ENCODE measurements at places on chromosomes 13 and 19.

GRCh38 chr13:37869756-37870488 is at the start of gene TRPC4:
TRPC4 (minus strand) TSS chr13:37869772; CDS start chr13:37783333, 86,439 bp downstream.
- no peak for DNase-seq

- DNase-seq, result no peak
Observed at GRCh38 chr19:31354799-31355664, 5.8 kb upstream of the TSHZ3 start.

- DNase-seq, result no peak
Observed at GRCh38 chr13:104871456-104871855, 1664.0 kb downstream of the EFNB2 start.

GRCh38 chr19:14031719-14032480 is at the start of gene IL27RA:
IL27RA (plus strand) TSS chr19:14031762; CDS start chr19:14031873, 111 bp downstream.
- no peak for DNase-seq

- no peak for DNase-seq
Observed at GRCh38 chr13:111974341-111974640, 92.7 kb upstream of the SOX1 start.

DNA sequence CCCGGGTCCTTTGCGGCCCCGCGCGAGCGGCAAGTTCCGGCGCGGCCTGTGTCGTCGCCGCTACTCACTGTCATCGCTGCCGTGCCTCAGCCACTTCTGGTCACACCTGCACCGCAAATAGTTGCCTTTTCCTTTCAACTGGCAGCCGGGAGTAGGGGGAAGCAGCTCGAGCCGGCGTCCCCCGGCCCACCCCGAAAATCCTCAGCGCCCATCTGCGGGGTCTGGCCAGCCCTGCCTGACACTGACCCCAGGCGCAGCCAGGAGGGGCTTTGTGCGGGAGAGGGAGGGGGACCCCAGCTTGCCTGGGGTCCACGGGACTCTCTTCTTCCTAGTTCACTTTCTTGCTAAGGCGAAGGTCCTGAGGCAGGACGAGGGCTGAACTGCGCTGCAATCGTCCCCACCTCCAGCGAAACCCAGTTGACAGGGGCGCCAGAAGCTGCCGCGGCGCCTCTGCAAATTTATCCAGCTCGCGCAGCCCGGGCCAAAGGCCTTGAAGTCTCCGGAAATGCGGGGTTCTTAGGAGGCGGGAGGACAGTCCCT is 1.7 kb downstream of the PDX1 start:
- no peak for DNase-seq

GRCh38 chr19:54149021-54149812 is 10.3 kb downstream of the LENG1 start:
- DNase-seq, result no peak

- DNase-seq, result no peak
Observed at GRCh38 chr13:25447396-25447795, 75.6 kb downstream of the ATP8A2 start.

- no peak for DNase-seq
Observed at GRCh38 chr19:33580645-33581037, 41.1 kb upstream of the CHST8 start.

DNA sequence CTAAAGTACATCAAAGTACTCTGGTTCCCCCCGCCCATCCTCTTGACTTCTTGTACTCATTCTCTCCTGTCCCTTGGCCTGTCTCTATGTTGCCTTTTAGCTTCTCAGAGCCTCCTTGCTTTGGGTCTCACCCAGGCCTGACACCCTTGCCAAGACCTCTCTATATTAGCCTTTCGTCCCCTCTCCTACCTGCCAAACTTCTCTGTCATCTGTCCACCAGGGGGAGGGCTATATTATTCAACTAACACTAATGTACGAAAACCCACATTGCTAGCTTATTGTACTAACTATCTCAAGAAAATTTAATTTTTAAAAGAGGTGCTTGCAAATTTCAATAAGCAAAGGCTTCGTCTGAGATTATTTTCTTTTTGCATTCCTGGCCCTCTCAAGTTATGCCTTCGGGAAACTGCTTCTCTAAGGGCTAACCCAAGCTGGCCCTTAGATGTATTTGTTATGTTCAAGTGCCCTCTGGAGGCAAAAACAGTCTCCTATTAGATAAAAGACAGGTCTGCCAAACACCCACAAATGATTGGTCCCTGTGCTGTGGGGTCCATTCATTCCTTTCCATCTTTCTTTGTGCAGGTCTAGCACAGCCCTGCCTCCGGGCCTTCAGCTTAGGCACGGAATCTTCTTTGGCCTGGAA is 6.3 kb upstream of the MRPS31 start:
- no peak for DNase-seq

DNA sequence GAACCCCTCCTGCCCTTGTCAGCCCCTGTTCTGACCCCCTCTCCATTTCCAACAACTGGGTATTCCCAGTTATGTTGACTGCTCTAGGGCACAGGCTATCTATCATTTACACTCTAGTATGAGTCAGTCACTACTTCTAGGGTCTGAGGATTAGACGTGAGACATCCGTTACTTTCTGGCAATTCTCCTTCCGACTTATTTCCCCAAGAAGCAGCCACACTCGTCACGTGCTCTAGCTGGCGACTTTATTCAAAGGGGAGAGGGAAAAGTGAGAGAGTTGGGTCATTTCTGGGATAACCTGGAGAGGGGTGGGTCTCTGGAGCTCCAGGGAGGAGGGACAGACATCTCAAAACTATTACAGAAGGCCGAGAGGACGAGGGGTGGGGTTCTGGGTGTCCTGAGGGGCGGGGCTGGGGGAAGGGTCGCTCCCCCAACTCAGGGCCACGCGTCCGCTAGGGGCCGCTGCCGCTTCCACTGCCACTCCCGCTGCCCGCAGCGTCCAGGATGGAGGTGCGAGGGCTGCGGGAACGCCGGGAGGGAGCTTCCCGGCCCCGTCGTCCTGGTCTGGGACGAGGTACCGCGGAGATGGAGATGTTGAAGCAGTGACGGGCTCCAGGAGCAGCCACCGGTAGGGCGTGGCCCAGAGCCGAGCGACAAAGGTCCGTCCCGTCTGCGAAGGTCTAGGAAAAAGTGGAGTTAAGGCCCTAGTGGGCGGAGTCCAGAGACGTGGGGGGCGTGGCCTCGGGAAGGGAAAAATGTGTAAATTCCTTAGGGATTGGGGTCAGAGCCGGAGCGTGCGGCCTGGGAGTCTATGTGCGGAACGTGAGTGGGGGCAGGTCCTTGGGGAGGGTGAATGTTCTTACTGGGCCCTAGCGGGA is 8.9 kb downstream of the RTBDN start:
- DNase-seq, result no peak

- no peak for DNase-seq
Observed at GRCh38 chr13:60275208-60275607, 111.5 kb upstream of the DIAPH3 start.

DNA sequence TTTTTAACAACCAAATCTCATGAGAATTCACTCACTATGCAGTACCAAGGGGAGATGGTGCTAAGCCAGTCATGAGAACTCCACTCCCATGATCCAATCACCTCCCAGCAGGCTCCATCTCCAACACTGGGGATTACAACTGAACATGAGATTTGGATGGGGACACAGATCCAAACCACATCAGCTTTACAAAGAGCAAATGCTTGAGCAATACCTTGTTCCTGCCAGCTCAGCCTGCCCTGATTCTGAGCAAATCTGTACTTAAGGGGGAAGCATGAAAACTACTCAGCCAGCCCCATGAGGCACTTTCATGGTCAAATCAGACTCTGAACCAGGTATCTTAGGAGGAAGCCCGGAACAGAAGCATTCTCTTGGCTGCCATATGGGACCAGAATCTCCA is 259.9 kb downstream of the TBC1D4 start:
- no peak for DNase-seq
